ENCODE measurements at places on chromosomes 11 and 22.

DNA sequence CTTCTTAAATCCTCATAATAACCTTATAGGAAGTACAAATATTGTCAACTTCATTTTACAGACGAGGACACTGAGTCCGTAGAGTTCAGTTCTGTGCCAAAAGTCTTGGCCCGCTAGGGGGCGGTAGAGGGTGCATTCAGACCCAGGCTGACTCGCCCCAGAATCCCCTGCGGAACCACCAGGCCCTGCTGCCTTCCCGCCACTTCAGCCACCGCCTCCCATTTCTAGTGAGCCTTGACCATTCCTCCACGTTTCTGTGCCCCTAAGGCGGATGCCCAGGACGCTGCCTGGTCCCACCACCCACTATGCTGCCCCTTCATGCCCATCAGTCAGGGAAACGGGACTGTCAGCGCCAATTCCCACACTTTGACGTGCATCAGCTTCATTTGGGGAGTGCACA is 19.1 kb downstream of the SYT13 start:
- no peak for DNase-seq

DNA sequence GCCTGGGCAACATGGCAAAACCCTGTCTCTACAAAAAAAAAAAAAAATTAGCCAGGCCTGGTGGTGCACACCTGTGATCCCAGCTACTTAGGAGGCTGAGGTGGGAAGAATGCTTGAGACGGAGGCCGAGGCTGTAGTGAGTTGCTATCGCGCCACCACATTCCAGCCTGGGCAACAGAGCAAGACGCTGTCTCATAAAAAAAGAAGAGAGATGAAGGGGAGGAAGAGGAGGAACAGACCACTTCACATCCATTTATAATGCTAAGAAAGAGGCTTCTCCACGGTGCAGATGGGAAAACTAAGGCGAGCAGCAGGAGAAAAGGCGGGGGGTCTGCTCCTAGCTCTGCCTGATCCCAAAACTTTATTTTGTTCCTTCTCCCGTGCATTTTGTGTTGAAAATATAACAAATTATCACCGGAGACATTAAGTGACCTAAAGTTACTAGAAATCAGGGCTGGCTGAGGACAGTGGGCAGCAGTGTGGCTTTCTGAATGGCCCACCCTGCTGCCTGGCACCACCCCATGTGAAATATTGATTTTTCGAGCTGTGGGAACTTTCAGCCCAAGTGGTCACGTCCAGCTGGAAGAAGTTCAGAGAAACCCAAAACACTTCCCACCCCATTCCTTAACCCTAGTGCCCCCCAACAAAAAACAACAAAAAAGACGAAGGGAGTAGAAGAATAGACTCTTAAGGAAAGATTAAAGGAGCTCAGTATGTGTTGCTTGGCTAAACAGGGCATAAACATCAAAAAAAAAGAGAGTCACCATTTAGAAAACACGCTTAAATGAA is 9.5 kb downstream of the MYH9 start:
- DNase-seq = no peak

GRCh38 chr11:21634491-21634890 is 558.4 kb upstream of the ANO5 start:
- DNase-seq = no peak

GRCh38 chr11:132423266-132423665 is 1052.9 kb downstream of the NTM start:
- DNase-seq = no peak

DNA sequence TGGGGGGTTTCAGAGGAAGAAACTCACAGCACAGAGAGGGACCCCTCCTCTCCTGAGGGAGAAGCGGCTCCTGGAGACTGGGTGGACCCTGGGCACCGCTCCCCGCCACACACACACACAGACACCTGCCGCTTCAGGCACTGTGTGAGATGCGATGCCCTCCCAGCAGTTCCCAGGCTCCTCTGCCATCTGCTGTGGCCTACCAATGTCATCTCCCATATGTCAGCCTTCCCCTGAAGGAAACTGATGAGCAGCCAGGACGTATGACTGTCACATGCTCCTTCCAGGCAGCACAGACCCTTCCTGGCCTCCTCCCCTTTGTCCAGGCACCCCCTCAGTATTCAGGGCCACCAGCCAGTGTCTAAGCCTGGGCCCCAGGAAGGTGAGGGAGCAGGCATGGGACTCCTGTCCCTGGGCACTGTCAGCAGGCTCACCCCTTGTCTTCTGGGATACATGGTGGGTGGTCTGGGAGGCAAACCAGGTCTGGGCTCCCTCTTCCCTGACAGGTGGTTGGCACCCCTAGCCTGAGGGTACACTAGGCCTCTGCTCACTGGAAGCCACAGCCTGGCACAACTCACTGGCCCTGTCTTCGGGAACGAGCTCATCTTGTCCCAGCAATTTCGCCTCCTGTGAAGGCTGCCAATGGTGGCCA is 11.8 kb upstream of the BCR start:
- no peak for DNase-seq

DNA sequence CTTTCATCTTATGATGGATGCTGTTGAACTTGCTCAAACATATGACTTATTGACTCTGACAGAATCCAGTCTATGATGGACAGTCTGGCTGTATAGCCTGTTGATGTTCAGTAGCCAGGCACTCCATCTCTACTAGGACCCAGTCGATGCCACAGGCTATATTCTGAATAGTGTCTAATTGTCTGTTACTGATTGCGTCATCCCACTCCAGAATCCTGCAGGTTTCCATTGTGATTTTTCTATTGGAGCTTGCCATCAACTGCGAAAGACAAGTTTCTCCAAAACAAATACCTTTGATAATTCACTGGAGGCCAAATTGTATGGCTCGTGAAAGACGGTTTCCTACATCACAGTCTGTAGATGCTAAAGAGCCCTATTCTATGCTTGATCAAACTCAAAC is 481.7 kb upstream of the CHORDC1 start:
- DNase-seq = no peak

DNA sequence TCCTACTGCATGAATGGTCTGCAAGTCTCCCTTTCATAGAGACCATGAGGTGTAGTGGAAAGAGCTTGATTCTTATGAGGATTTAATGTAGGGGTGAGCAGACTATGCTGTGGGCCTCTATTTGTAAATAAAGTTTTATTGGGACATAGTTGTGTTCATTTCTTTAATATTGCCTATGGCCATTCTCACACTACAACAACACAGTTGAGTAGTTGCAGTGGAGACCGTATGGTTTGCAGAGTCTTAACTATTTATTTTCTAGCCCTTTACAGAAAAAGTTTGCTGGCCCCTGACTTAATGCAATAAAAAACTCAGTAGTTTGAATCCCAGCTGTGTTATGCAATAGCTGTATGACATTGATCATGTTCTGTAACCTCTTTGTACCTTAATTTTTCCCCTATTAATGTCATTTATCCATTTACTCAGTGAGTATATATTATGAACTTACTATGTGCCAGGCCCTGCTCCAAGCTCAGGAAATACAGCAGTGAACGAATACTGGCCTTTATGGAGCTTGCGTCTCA is 106.3 kb downstream of the ATXN10 start:
- DNase-seq = no peak

Data from C1 segment of cervical spinal cord (tissue), 14 donors.